Stimulated activated CD4-positive, alpha-beta T cell treated with anti-CD3 and anti-CD28 coated beads, TNF-alpha, amount 100 ng/mL, for 48 hours (primary cell): ENCODE measurements at places on chromosomes 1 and 21.

GRCh38 chr1:115277276-115277675, 60.8 kb downstream of the NGF start:
- no peak for DNase-seq

DNA sequence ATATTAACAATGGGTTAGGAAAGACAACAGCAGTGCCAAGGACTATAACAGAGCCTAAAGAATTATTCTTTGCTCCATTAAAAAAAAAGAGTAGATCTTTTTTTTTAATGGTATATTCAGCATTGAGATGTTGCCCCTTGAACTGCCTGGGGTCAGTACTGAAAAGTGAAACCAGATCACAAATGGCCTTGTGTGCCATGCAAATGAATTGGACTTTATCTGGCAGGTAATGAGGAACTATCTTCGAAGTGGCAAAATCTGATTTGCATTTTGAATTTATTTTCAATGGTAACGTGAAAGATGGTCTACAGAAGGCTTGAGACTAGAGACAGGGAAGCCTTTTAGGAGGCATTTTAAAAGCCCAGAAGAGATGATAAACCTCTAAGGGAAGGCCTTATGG, 21.4 kb upstream of the PKN2 start:
- no peak for DNase-seq

DNA sequence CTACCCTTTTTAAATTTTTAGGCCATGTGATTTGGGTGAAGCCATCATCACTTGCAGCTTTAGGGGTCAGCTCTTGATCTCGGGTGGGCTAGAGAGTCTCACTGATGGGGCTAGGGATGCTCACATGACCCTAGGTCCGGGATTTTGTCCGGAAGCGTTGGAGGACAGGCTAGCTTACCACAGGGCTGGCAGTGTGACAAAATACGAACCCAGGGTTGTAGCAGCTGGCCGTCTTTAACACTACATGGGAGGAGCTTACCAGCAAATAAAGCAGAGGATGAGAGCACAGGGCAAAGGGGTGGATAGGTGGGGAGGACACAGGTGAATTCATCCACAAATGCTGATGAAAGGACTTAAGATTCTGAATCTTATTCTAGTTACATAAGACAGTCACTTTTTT, 21.9 kb downstream of the GPR161 start:
- DNase-seq = no peak

- DNase-seq = no peak
Observed at GRCh38 chr1:9218917-9219316, 15.7 kb upstream of the H6PD start.

DNA sequence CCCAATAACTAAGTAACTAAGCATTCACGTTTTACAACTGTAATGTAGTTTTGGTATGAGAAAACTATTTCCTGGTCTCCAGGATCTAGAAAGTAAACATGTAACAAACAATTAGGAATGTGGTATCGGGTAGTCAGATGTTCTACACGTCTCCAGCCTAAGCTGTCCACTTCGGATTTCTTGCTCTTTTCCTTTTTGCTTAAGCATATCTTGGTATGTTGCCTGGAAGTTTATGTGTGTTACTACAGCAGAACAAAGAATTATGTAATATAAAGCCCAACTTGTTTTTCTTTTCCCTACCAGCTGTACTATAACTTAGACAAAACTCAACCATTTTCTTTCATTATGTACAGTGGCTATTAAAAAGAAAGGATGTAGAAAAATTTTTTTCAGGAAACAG, 20.4 kb upstream of the WARS2 start:
- DNase-seq = no peak

DNA sequence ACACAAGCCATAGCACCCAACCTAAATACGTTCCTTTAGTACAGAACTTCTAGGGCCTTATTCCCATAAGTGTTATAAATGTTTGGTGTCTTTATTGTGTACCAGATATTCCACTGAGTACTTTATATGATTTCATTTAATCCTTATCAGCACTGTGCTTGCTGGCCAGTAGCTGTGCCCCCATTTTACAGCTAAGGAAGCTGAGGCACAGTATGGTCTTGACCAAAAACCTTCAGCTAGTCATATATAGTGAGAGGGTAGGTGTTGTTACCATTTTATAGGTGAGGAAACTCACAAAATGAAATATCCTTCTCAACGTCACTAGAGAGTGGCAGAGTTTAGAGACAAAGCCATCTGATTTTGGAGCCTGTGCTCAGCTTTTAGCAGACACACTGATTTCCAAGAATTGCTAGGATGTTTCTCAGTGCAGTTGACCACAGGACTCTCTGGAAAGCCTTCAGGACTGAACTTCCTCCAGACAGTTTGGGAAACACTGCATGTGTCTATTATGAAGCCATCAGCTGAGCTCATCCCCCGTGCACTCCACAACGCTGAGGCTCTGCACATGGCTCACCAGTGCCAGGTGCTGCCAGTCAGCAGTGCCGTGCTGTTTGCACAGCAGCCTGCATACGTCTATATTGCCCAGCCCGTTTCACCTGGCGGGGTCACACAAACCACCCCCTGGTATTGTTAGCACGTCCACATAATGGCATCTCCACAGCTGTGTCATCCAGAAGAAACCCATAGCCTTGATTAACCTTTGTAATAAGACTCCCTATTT, 15.4 kb downstream of the NPPA start:
- no peak for DNase-seq

DNA sequence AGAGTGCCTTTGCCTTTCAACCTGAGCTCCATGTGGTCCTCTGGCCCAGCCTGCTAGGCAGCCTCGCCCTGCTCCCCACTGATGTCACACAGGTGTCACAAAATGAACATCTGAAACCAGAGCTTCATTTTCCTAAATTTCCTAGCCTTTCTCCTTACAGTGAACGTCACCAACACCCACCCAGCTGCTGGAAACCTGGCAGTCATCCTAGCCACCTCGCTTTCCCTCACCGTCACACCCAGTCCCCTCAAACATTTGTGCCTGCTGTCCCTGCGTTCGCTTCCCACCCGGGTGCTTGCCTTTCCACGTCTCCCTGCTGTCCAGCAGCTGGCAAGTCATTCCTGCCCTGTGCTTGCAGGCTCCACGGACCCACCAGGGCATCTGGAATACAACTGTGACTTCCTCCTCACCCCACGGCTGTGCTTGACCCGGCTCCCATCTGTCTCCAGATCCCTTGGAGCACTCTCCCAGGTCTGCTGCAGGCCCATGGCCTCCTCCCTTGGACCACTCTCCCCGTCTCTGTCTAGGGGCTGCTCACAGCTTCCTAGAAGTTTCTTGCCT, 23.5 kb downstream of the ADARB1 start:
- DNase-seq = no peak

DNA sequence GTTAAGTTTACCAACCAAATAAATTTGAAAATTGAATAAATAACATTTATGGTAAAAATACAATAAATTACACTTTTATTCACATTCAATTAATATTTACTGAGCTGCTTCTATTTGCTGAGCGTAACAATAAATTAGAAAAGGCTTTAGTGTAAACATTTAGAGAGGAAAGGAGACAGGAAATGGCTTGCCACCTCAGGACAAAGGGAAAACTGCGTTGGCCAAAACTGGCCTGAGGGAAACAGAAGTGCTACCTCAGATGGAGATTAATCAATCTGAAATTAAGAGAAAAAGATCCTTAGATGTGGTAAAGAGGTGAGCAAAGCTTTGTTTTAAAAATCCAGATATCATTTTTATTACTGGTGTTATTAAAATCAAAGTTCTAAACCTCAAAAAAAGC, 128.0 kb downstream of the SLC44A5 start:
- no peak for DNase-seq

DNA sequence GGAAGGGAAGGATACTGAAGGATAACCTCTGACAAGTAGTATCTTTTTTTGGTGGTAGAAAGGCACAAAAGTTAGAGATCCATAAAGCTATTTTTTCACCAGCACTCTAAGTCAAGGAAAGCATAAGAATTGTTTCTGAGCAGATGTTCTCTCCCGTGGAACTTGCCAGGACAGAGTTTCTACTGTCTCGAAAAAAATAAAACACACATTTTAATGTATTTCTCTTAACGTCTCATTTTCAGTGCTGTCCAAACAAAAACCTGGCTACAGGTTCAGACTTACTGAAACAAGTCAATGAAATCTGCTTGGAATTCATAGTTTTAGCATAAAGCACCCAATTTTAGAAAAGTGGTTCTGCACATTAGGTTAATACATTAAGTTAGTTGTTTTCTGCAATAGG, 338.3 kb downstream of the LTN1 start:
- no peak for DNase-seq

DNA sequence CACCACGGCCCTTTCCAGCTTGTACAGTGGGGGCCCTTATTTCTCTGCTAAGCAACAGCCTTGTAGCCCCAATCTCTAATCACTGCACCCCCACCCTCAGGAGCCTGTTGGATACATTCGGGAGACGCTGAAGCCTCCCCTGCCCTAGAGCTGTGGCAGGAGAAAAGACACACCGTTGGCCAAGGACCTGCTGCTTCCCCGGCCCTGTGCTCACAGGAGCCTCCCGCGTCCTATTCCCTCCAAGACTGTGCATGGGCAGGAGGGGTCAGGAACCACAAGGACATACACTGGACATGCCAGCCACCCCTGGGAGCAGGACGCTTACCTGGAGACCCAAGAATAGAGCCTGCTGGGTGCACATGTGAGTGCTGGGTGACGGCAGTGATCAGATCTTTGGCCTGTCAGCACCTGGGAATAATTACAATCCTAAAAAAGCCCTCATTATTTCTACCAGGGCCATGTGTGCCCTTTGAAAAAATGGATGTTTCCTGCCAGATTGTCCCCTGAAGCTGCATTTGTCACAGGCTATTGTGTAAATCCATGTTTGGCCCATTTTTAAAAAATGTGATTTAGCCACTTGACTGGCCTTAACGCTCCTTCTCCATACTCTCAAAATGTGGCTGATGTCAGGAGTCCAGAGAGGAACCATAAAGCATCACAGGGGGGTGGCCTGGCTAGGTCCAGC, 590.6 kb downstream of the MATN1 start:
- DNase-seq = no peak

DNA sequence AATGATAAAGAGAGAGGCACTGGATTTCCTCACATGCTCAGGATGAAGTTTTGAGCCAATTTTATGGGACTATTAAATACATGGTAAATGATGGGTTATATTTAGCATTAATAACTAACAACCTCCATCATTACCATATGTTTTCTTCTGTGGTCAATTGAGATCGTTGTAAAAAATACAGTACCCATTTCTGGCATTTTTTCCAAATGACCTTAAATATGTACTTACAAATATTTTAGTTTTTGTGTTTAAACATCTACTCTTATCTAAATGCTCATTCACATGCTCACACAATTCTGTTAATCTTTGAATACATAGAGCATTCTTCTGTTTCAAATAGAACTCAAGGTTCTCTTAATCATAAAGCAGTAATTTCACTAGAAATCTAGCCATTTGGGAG, 330.0 kb upstream of the BRINP3 start:
- no peak for DNase-seq
